ENCODE measurements at places on chromosomes 5 and 9.

GRCh38 chr5:175471196-175471595 is 7.2 kb upstream of the SFXN1 start:
- DNase-seq: no peak

GRCh38 chr9:136926154-136926704 is 18.3 kb downstream of the FBXW5 start:
- no peak for DNase-seq

DNA sequence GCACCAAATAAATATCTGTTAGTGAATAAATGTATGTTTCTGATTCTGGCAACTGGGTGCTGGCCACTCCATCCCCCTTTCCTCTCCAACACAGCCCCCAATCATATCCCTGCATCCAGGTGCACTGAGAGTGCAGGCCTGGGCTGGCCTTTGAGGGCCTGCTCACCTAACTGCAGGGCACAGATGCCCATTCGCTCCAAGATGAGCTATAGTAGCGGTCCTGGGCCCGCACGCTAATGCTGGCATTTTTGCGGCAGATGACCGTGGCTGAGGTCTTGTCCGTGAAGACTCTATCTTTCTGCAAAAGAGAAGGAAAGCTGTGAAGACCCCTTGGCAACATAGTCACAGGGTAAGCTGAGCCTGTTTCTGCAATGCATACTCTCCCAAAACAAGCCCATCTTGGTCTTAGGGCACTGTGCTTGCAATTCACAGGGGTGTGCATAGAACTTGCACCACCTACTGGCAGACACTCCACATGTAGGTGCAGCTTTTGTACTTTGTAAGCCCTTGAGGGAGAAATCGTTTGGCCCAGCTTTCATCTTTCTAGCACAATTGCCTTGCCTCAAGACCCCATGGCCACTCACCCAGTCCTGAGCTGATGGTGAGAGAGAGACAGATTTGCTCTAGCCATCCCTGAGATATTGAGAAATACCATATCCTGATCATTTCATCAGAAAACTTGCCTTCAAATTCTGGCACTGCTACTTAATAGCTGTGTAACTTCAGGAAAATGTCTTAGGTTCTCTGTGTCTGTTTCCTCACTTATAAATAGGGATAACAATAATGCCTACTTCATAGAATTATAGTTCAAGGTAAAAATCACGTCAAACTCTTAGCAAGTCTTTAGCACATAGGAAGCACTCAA is 13.5 kb downstream of the IL12B start:
- peak; percentile 70 for DNase-seq

DNA sequence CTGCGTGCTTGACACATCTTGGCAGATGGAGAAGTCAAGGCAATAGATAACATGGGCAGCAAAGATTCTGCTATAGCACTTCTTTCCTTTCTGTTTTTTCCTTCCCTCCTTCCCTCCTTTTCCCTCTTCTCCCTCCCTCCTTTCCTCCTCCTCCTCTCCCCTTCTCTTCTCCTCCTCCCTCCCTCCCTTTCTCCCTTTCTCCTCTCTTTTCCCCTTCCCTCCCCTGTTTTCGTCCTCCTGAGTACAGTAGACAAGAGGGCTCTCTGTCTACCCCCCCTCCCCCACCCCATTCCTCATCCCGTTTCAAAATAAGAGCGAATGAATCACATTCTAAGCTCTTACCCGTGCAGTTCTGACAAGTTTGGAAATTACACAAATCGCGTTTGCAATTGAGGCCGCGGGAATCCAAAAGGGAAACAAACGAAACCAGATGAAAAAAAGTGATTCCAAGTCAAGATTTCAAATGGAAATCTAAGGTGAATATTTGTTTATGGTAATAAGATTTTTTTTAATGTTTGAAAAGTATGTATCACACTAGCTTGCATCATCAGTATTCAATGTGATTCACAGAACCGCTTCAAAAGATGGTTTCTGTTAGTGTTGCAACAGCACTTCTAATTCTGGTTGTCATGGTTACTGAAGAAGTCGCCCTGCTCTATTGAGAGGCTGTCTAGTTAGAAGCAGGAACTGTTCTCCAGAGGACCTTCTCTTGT is 1.3 kb downstream of the NIM1K start:
- peak; percentile 54 for DNase-seq

- no peak for DNase-seq
Measured at GRCh38 chr5:54440456-54440893, 15.0 kb upstream of the HSPB3 start.

DNA sequence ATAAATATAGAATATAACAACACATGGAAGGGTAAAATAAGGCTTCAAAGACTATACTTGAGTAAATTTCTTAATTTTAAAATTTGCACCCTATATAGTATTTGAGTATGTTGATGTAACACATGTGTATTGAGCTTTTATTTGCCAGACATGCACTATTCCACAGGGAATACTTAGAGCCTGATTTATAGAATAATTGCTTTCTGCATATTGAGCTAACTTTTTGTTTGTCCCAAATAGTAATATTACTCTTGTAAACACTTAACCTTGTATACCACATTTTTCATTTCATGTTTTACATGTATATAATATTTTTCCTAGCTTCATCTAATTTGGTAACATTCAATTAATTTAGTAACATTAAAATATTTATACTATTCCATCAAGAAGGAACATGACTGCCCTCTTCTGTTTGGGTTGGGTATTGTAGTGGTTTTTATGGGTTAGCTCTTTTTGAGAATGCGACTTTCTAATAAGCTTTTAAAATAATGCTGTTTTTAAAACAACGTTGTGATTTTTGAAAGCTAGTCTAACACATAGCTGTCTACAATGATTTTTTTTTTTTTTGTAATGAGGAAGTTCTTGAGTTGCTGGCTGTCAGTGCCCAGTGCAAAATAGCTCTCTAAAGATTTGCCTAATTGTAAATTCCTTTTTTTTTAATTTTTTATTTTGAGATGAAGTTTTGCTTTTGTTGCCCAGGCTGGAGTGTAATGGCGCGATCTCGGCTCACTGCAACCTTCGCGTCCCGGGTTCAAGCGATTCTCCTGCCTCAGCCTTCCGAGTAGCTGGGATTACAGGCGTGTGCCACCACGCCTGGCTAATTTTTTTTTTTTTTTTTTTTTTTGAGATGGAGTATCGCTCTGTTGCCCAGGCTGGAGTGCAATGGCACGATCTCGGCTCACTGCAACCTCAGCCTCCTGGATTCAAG is 4.8 kb downstream of the SUB1 start:
- no peak for DNase-seq

DNA sequence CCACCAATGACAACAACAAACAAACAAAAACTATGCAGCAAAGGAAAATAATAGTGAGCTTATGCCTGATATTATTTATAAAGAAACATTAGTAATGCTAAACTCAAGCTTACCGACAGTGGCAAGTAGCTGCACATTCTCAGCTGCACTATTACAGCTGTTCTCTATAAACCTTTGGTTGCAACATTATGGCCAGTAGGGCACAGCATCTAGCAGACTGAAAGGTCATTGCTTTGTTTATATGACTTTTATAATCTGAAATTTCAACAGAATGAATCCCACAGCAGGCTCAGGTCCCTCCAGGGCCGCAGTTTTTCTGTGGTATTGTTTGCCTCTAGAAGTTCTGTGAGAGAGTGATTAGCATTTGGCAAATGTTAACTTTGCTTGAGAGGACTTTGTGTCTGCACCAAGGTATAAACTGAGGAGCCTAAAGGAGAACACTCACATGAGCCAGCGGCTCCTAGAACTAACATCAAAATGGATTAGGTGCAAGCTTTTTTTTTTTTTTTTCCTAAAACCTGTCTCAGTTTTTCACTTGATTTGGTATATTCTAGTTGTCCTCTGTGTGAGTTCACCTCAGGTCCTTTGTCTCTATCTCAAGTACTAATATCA is 58.3 kb downstream of the IZUMO3 start:
- DNase-seq: no peak

Measured in CD8-positive, alpha-beta T cell (primary cell).